ENCODE measurements at places on chromosomes 6 and 20.

DNA sequence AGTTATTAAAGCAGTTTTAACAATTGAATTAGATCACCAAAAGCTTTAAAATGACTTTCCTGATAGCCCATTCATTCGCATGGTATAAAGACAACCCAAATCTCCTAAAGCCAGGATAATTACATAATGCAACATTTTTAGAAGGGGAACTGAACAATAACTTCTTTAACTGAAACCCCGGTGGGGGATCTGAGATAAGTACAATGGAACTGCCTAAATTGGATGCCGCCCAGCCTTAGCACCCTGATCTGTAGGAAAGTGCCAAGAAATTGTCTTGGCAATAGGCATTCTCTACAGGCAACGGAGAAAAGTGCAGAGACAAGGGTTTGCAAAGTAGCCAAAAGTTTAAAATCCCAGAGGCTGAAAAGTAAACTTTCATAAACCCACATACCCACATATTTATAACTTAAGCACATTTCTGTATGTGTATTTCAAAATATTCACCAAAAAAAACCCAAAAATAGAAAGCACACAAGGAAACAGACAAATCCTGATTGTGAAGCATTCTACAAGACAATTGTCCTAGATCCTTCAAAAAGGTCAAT, 98.8 kb upstream of the BEND6 start:
- DNase-seq, result no peak

GRCh38 chr6:144667532-144668503, 382.7 kb downstream of the UTRN start:
- DNase-seq, result no peak

DNA sequence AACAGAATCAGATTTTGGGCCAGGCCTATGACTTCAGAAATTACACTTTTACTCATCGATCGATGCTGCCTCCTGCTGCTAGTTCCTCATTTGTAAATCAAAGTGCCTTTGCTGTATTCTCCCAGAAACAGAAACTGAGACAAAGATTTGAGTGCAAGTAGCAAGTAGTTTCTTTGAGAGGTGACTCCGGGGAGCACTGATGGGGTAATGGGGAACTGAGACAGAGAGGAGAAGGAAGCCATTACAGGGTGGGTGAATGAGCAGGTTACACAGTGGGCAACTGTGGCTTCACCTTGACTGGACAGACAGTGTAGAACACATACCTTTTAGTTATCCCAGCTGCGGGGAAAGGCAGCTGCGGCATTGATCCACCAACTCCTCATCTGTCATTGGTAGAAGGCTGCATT, 9.7 kb upstream of the CD40 start:
- no peak for DNase-seq

DNA sequence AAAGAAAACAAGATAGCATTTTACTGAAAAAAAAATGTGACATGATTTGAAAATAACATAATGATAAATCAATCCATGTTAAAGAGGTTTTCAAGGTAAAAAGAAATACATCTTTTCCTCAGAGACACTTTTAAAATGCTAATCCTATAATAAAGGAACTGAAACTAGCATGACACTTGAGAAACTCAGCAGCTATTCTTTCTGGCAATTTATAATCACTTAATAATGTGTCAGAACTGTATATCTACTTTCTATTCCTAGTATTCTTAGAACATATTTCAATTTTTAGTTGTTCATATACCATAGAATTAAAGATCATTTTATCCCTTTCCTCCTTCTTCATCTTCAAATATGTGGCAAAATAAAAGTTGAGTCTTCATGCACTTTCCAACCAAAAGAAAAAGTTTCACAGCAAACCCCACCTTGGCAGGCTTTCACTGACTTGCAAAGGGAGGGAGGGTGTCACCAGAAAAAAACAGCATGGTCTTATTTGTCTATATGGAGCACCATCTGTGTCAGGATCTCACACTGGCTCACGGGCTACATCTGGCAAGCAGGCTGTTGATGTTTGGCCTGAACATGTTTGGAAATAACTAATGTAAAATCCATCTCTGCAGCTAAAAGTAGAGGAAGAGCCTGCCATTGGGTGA, 48.5 kb downstream of the FHL5 start:
- no peak for DNase-seq

- no peak for DNase-seq
Measured at GRCh38 chr6:131136021-131136786, 937 bp downstream of the AKAP7 start.

DNA sequence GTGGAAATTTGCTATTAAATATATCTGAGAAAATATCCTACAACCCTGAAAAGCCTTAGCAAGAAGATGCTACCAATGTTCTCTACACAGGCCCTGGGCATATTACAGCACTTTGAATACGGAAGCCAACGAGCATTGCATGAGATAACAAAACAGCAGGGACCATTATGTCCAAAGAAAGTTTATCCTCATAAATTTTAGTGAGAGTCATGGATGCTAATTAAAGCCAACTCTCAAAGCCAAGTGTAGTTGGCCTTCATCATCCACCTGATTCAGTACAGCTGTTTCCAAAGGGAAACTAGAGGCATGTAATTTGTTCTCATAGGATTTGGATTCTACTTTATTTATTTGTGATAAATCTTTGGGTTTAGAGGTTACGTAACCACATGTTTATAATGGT, 564.8 kb downstream of the RFPL4B start:
- no peak for DNase-seq

- no peak for DNase-seq
Measured at GRCh38 chr20:61932711-61933480, 132.8 kb downstream of the TAF4 start.

DNA sequence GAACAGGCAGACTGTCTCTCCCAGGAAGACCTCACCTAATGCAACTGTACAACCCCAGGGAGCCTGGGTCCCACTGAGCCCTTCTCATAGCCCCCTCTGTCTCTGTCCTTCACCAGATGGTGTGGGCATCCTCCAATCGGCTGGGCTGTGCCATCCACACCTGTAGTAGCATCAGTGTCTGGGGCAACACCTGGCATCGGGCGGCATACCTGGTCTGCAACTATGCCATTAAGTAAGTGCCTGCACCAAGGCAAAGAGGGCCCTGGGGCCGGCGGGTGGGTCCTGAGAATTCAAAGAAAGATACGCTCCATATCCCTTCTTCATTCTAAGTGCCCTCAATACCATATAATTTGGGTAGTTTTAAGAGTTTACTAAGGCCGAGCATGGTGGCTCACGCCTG, 8.3 kb downstream of the R3HDML start:
- no peak for DNase-seq

All from SW 1271 (cell line).